ENCODE measurements at places on chromosomes 5 and 9.
A peak's percentile ranks its signal among the peaks of the same experiment; 100 is the strongest.

- H3K36me3 ChIP-seq, result peaks cover 7% of the 10 kb centered on the region
- H3K4me1 ChIP-seq, result no peaks in the 10 kb centered on the region
- no peaks in the 10 kb centered on the region for H3K27me3 ChIP-seq
These were observed 138.1 kb downstream of the EMB start for GRCh38 chr5:50302815-50303490.

DNA sequence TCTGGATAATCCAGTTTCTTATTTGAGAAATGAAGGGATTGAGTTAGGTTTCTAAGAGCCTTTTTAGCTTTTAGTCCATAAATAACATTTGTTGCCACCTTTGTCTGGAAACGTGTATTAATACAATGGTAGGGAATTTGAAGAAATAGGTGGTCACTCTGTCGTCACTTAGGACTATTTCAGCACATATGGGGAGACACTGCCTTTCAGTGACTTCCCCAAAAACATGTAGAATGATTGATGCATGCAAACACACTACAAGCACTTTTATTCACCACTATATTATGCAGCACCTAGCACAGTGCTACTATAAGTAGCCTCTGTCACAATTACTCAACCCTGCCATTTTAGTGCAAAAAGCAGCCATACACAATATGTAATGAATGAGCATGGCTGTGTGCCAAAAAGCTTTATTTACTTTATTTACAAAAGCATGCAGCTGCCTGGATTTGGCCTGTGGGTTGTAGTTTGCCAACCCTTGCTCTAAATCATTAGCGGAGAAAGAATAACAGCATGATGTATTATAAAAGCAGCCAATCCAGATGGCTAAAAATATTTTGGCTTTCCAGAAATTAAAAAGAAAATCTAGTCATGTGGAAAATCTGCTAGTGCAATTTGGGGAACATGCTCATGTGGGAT is 154.2 kb upstream of the HMHB1 start:
- peaks cover 2% of the 10 kb centered on the region for H3K27me3 ChIP-seq
- H3K4me3 ChIP-seq, result no peak overlapping the region
- H3K4me1 ChIP-seq, result peaks cover 8% of the 10 kb centered on the region

GRCh38 chr9:33791117-33791516 is 4.2 kb upstream of the PRSS3 start:
- no peak overlapping the region for H3K4me3 ChIP-seq
- no peak overlapping the region for H3K27ac ChIP-seq
- peak; percentile 25 for DNase-seq
- no peaks in the 10 kb centered on the region for H3K36me3 ChIP-seq
- no peaks in the 10 kb centered on the region for H3K4me1 ChIP-seq
- H3K27me3 ChIP-seq, result peaks cover 10% of the 10 kb centered on the region

DNA sequence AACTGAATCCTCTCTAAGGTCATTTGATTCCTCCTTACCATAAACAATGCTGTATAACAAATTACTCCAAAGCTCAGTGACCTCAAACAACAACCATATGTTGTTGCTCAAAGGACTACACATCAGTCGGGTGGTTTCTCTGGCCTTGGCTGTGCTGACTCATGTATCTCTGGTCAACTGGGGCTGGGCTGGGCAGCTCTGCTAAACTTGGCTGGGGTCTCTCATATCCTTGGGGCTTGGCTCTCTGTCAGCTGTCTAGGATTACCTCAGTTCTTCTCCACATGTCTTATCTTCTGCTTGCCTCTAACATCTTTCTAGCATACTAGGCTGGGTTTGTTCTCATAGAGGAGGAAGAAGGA is 86.4 kb downstream of the GALNT10 start:
- H3K4me3 ChIP-seq, result no peak overlapping the region
- H3K36me3 ChIP-seq, result peaks cover 2% of the 10 kb centered on the region
- H3K27ac ChIP-seq, result no peak overlapping the region
- peaks cover 42% of the 10 kb centered on the region for H3K4me1 ChIP-seq
- H3K27me3 ChIP-seq, result no peaks in the 10 kb centered on the region

DNA sequence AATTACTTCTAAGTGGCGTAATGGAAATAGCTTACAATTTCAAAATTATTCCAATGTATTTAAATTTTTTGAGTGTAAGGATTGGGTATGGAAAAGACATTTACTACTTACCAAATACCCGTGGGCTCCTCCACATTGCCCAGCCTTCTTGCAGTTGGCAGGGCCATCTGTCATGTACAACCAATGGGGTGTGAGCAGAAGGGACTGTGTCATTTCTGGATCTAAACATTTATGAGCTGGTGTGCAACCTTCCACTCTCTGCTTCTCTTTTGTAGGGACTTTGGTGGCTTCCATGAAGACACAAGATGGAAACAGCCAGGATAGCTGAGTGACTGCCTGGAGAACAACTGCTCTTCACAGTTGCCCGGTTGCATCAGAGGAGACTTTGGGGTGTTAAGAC is 40.8 kb downstream of the FRMD3 start:
- no peaks in the 10 kb centered on the region for H3K27me3 ChIP-seq
- no peak for DNase-seq
- no peaks in the 10 kb centered on the region for H3K4me1 ChIP-seq
- no peaks in the 10 kb centered on the region for H3K36me3 ChIP-seq

GRCh38 chr9:105331160-105331559 is 86.7 kb downstream of the SLC44A1 start:
- no peak overlapping the region for H3K27ac ChIP-seq
- H3K4me3 ChIP-seq, result no peak overlapping the region
- H3K27me3 ChIP-seq, result no peaks in the 10 kb centered on the region
- peaks cover 2% of the 10 kb centered on the region for H3K36me3 ChIP-seq

- peaks cover 27% of the 10 kb centered on the region for H3K27me3 ChIP-seq
- no peaks in the 10 kb centered on the region for H3K36me3 ChIP-seq
These were observed 18.7 kb downstream of the DAPK1 start for GRCh38 chr9:87516222-87516925.

DNA sequence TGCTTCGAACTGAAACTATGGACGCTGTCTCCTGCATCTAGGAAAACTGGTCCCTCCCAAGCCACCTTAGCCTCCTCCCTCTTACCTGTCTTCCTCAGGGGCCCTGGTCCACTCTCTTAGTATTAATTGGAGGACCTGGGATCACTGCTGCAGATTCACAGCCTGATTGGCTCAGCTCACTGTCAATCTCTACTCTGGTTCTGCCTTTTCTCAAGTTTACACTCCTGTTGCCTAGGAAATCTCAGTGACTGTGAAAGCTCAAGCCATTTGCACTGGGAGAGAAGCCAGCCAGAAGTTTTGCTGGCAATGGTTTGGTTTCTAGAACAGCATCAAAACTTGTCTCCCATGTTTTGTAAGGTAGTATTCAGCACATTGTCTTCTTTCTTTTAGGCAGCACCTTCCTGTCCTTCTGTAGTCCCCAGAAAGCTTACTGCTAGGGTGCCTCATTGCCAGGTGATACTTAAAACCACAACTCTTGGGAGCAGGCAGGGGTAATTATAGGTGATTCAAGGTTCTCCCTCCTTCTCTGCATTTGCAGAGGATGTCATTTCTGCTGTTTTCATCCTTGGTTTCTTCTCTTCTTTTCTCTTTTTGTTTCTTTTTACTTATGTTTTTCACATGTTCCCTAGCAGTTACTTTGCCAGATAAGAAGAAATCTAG is at the start of gene CAPSL:
TSS of gene CAPSL (minus strand) at position 55 of the 660 bp plus-strand sequence. CDS start 17,502 bp downstream, outside the sequence.
- H3K27me3 ChIP-seq, result peaks cover 15% of the 10 kb centered on the region
- H3K4me3 ChIP-seq, result no peak within 1 kb of the TSS
- no peaks in the 10 kb centered on the region for H3K36me3 ChIP-seq
- H3K27ac ChIP-seq, result no peak within 1 kb of the TSS
- DNase-seq, result no peak

DNA sequence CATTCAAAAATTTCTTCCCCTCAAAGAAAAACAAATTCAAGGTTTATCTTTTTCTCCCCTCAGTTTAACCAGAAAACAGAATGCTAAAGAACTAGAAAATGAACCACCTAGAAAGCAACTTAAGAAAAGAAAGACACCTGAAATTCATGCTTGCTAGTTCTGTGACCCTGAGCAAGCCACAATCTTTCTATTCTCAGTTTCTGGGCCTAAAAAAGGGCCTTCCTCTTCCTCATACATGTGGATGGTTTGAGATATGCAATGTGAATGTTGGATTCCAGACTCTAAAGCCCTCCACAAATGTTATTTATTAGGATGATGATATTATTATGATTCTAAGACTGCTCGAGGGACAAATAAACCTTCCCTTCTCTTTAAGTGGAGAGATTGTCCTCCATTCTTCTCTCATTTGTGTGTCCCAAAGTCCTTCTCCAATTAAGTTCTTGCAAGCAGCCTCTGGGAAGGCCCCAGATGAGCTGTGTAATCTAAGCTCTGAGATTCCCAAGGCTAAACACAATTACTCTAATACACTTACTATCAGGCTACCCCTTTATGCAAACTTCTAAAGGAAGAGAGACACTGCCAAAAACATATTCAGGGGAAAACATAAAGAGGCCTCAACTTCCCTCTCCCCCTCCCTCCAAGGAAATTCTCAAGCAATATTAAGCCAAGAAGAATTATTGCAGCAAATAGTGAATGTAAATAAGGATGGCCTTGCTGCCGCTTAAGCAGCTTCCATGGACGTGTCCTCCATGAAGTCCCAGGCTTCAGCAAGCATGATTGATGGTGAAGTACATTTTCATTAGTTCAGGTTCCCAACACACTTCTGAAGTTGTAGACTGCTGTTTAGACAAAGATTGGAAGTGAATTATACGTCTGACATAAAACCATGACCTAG is 80.2 kb downstream of the PRKACG start:
- H3K4me3 ChIP-seq, result no peak overlapping the region
- peaks cover 21% of the 10 kb centered on the region for H3K4me1 ChIP-seq
- H3K27ac ChIP-seq, result no peak overlapping the region
- no peak for DNase-seq
- H3K27me3 ChIP-seq, result peaks cover 38% of the 10 kb centered on the region

- H3K36me3 ChIP-seq, result no peaks in the 10 kb centered on the region
- H3K27me3 ChIP-seq, result no peaks in the 10 kb centered on the region
These were observed 9.7 kb upstream of the URM1 start for GRCh38 chr9:128361296-128361985.

DNA sequence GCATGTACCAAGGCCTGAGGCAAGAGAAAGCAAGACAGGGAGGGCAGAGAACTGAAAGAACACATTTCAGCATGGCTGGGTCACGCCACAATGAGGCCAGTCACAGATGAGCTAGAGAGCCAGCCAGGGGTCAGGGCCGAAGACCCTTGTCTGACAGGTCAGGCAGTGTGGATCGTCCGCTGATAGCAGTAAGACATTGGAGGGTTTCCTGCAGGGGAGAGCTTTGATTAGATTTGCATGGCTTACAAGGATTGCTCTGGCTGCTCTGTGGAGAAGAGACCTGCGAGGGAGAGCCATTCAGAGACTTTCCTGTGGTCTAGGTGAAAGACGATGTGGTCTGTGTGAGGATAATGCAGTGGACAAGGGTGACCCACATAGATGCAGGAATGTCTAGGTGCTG is 93.1 kb downstream of the RALGPS1 start:
- H3K27ac ChIP-seq, result no peak overlapping the region
- peaks cover 2% of the 10 kb centered on the region for H3K36me3 ChIP-seq
- peaks cover 38% of the 10 kb centered on the region for H3K27me3 ChIP-seq
- peaks cover 23% of the 10 kb centered on the region for H3K4me1 ChIP-seq
- no peak for DNase-seq

GRCh38 chr9:108631496-108632285 is 224.1 kb downstream of the ACTL7B start:
- no peak overlapping the region for H3K4me3 ChIP-seq
- H3K27me3 ChIP-seq, result no peaks in the 10 kb centered on the region
- H3K27ac ChIP-seq, result no peak overlapping the region
- no peaks in the 10 kb centered on the region for H3K36me3 ChIP-seq
- no peak for DNase-seq
- no peaks in the 10 kb centered on the region for H3K4me1 ChIP-seq

GRCh38 chr9:88816141-88816540 is 175.1 kb upstream of the S1PR3 start:
- no peaks in the 10 kb centered on the region for H3K36me3 ChIP-seq
- H3K27me3 ChIP-seq, result peaks cover 23% of the 10 kb centered on the region
- no peak overlapping the region for H3K27ac ChIP-seq
- H3K4me1 ChIP-seq, result no peaks in the 10 kb centered on the region
- no peak overlapping the region for H3K4me3 ChIP-seq

DNA sequence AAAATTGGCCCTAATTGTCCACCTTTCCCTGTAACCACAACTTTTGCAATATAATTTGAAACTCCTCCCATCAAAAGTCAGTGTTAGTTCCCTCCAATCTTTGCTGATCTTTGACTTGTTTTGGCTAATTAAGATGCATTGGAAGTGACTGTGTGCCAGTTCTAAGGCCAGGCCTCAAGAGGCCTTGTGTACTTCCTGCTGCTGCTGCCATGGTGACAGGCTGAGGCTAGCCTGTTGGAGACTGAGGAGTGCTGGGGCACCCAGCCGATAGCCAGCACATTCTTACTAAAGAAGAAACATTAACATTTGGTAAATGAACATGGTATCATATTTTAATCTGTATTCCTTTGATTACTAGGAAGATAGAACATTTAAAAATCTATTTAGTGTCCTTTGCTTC is 86.5 kb downstream of the SREK1 start:
- no peaks in the 10 kb centered on the region for H3K4me1 ChIP-seq
- no peak for DNase-seq

DNA sequence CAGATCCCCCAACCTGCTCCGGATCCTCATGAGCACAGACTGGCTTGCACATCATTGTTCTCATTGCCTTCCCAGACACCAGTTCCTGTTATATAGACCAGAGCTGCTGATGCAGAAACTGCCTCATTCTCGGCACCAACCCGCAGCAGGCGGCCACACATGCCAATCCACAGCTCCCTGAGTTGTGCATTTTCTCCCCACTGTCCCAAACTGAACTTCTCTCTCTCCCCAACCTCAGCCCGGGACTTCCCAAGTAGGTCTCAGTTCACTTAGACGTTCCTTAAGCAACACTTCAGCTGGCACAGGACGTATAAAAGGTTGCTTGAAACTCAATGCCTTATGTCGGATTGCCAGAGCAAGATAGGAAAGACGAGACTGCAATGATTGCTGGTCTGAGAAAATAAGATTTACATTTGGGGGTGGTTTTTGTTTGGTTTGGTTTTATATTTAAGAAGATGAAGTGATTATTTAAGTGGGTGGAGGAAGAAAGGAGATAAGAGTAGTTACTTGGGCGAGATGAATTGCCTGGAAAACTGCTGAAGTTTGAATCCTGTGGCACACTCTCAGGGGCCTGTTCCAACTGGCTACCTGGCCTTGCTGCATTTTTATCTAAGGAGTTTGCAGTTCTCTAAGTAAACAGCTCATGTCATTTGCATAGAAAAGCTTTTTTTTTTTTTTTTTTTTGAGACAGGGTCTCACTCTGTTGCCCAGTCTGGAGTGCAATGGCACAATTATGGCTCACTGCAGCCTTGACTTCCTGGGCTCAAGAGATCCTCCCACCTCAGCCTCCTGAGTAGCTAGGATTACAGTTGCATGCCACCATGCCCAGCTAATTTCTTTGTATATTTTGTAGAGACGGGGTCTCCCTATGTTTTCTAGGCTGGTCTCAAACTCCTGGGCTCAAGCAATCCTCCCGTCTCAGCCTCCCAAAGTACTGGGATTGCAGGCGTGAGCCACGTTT is 155.4 kb downstream of the GOLPH3 start:
- no peak overlapping the region for H3K4me3 ChIP-seq
- no peak for DNase-seq
- H3K27ac ChIP-seq, result no peak overlapping the region
- no peaks in the 10 kb centered on the region for H3K27me3 ChIP-seq
- H3K36me3 ChIP-seq, result no peaks in the 10 kb centered on the region

GRCh38 chr5:178281331-178281730 is 48.7 kb upstream of the PHYKPL start:
- H3K27me3 ChIP-seq, result peaks cover 12% of the 10 kb centered on the region
- peaks cover 2% of the 10 kb centered on the region for H3K4me1 ChIP-seq
- peaks cover 2% of the 10 kb centered on the region for H3K36me3 ChIP-seq
- H3K27ac ChIP-seq, result no peak overlapping the region
- no peak overlapping the region for H3K4me3 ChIP-seq
- no peak for DNase-seq

GRCh38 chr5:102107865-102108264 is 188.2 kb downstream of the SLCO4C1 start:
- DNase-seq, result no peak
- no peaks in the 10 kb centered on the region for H3K4me1 ChIP-seq
- no peak overlapping the region for H3K4me3 ChIP-seq
- H3K36me3 ChIP-seq, result no peaks in the 10 kb centered on the region
